Glutamatergic neuron (in vitro differentiated cells): ENCODE measurements at places on chromosomes 16 and 17.

DNA sequence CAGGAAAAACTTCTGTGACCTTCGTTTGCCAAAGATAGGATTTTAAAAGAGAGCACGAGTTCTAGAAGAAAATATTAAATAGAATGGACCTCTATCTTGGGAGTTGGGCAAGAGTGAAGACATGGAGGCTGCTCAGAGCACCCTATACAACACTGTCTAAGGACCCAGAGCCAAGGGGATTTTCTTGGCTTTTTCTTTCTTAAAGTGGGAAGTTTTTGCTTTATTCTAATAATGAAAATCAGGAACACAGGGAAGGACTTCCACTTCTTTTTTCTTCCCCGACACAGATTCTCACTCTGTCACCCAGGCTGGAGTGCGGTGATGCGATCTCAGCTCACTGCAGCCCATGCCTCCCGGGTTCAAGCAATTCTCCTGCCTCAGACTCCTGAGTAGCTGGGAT, 94.1 kb downstream of the ZNF778 start:
- peaks cover 5% of the 10 kb centered on the region for H3K36me3 ChIP-seq
- DNase-seq: no peak
- H3K4me1 ChIP-seq: peaks cover 56% of the 10 kb centered on the region
- H3K4me3 ChIP-seq: peak overlapping the region; percentile 22
- H3K27ac ChIP-seq: peak overlapping the region; percentile 24

GRCh38 chr16:72921620-72922019, 126.3 kb downstream of the ZFHX3 start:
- H3K27me3 ChIP-seq: peaks cover 1% of the 10 kb centered on the region
- peaks cover 8% of the 10 kb centered on the region for H3K4me1 ChIP-seq
- H3K27ac ChIP-seq: no peak overlapping the region
- no peak overlapping the region for H3K4me3 ChIP-seq

DNA sequence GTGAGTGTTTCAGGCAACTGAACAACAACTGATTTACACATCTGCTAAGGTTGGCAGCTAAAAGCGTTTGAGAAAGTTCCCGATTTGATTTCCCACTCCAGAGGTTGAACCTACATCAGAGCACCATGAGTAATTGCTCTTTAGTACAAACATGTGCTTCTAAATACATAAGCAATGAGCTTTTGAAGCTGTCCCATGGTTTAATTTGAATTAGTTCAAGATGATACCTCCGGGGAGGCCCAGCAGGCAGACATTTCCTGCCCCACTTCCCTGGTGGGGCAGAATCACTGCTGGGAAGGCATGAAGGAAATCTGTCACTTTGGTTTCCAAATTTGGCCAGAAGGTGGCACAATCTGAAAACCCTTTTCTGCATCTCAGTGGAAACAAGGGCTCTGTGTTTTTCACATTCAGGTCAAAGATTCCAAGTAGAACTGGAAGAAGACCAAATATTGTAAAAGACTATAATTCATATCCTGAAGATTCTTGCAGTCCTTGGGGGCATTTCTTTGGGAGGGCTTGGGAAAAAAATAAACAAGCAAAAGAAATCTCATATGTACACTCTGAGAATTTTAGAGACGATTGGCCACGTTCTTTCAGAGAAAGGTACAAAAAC, 176.2 kb upstream of the FAM20A start:
- no peaks in the 10 kb centered on the region for H3K27me3 ChIP-seq
- peak; percentile 27 for DNase-seq

GRCh38 chr17:67770539-67770938, 52.8 kb downstream of the NOL11 start:
- H3K27me3 ChIP-seq: peaks cover 1% of the 10 kb centered on the region
- no peak overlapping the region for H3K4me3 ChIP-seq
- DNase-seq: no peak
- peaks cover 1% of the 10 kb centered on the region for H3K4me1 ChIP-seq
- H3K27ac ChIP-seq: no peak overlapping the region

DNA sequence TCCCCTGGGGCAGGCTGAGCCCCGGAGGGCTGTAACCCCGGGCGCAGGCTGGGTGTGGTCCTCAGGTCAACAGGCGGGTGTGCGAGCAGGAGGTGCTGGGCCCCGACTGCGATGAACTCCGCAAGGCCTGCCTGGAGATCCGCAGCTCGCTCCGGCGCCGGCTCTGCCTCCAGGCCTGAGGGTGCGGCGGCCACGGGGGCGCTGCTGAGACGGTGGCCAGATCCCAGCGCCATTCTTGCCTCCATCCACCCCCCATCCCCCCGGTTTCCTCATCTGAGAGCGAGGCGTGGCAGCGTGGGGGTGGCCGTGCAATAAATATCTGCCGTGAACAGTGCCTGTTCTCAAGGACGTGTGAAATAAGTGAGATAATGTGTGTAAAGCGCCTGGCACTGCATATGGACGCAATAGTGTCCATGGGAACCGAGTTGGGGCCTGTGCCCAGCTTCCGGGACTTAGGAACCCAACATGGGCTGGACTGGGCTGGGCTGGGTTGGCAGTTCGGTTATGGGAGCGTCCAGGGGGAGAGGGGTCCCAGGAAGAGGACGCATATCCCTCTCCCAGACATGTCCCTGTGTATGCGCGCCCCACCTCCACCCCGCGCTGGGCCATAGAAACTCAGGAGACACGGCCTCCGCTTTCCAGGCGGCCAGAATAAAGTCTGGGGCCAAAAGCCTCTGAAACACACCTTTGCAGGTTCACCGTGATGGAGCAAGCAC, 15.0 kb downstream of the ZNF213 start:
- peak overlapping the region; percentile 79 for H3K27ac ChIP-seq
- peak overlapping the region; percentile 88 for H3K4me3 ChIP-seq
- peaks cover 29% of the 10 kb centered on the region for H3K27me3 ChIP-seq
- H3K36me3 ChIP-seq: no peaks in the 10 kb centered on the region
- H3K4me1 ChIP-seq: peaks cover 7% of the 10 kb centered on the region
- peak; percentile 84 for DNase-seq

DNA sequence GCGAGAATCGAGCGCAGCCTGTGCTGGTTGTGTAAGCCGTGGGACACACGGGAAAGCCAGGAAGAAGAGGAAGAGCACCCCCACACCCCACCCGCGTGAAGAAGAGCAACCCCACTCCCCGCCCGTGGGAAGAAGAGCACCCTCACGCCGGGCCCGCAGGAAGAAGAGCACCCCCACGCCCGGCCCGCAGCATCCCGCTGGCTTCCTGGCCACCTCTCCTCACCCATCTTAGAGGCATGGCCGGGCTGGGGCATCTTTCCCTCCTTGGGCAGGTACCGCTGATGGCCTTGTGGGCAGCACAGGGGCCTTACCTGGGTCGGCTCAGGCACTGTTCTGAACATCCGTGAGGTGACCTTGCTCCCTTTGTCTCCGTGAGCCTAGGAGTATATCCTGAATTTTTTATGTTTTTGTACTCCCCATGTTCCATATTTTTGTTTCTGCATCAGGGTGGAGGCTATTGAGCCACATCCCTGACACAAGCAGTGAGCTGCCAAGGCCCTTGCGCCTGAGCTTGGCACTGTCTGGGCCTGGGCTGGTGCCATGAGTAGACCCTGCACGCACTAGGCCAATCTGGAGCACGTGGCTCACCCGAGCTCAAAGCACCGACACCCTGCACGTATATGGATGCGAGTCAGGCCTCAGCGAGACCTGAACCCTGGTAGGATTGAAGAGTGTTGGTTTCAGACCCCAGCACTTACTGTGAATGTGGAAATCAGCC, 71.4 kb upstream of the KCTD5 start:
- H3K4me1 ChIP-seq: no peaks in the 10 kb centered on the region
- no peak overlapping the region for H3K27ac ChIP-seq
- no peak overlapping the region for H3K4me3 ChIP-seq

DNA sequence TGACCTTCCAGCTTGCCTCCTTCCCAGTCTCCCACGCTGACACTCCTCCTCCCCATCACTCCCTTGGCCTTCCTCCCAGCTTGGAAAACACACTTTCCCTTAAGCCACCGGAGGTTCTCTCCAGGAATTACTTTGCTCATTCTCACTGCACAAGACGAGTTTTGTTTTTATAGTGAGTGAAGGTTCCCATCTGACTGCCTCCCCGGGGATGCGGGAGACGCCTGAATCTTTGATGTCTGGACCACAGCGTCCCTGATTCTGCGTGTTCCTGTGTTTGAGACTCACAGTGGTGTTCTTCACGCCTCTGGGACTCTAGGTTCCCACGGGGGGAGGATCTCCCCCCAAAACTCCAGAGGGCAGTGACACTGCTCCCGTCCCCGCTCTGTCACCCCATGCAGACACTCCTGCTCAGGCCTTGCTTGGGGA, 2.0 kb downstream of the DNAI2 start:
- no peak for DNase-seq
- H3K4me1 ChIP-seq: peaks cover 29% of the 10 kb centered on the region
- no peak overlapping the region for H3K4me3 ChIP-seq
- peak overlapping the region; percentile 84 for H3K27ac ChIP-seq
- peaks cover 7% of the 10 kb centered on the region for H3K27me3 ChIP-seq

DNA sequence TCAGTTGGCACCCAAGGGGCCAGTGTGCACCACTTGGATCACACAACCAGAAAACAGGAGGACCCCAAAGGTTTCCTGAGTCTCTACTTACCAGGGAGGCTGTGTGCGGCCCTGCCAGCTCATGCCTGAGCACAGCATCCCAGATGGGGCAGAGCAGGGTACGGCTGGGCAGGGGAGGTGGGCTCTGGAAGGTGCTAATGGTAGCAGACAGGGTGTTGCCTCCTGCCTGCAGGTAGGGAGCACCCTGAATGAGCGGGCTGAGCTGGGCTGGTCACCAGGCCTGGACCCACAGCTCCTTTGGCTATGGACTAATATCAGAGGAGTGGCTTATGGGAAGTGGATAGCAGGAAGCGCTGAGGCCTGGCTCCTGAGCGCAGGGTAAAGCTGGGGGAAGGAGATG, 14.6 kb downstream of the RECQL5 start:
- H3K36me3 ChIP-seq: no peaks in the 10 kb centered on the region
- no peak overlapping the region for H3K27ac ChIP-seq

GRCh38 chr17:8481089-8481488, 45.4 kb downstream of the NDEL1 start:
- H3K27me3 ChIP-seq: peaks cover 6% of the 10 kb centered on the region
- no peak for DNase-seq
- H3K4me3 ChIP-seq: no peak overlapping the region
- H3K36me3 ChIP-seq: peaks cover 18% of the 10 kb centered on the region

GRCh38 chr17:5580969-5581368, 3.3 kb downstream of the NLRP1 start:
- DNase-seq: no peak
- no peak overlapping the region for H3K27ac ChIP-seq
- no peaks in the 10 kb centered on the region for H3K27me3 ChIP-seq
- H3K4me3 ChIP-seq: no peak overlapping the region

DNA sequence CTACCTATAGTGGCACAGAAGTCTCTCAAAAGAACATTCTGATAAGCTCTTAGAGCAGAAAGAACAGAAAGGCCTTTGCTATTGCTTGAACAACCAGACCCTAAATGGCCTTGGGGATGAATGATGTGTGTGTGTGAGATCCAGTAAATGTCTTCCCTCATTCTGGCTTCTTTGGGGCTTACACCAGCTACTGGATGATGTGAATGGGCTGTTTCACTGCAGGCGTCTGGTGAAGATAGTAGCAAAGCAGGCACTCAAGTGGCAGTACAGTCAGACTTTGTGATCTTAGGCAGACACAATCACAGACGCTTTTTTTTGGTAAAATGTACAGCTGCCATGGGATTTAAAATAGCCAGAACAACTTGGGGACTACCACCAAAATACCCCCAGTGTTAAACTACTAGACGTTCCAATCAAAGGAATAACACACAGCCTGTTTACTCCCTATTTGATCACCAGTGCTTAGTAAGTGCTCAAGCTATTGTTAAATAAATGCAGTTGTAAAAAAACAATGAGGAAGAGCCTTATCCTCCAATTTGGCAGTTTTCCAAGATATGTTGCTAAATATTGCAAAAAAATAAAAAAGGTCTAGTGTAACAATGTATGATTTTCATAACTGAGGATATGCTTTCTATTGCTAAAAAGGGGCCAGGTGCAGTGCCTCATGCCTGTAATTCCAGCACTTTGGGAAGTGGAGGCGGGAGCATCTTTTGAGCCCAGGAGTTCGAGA, 17.9 kb downstream of the NDUFAB1 start:
- H3K27ac ChIP-seq: no peak overlapping the region
- DNase-seq: no peak
- H3K27me3 ChIP-seq: no peaks in the 10 kb centered on the region
- no peaks in the 10 kb centered on the region for H3K36me3 ChIP-seq
- no peaks in the 10 kb centered on the region for H3K4me1 ChIP-seq

DNA sequence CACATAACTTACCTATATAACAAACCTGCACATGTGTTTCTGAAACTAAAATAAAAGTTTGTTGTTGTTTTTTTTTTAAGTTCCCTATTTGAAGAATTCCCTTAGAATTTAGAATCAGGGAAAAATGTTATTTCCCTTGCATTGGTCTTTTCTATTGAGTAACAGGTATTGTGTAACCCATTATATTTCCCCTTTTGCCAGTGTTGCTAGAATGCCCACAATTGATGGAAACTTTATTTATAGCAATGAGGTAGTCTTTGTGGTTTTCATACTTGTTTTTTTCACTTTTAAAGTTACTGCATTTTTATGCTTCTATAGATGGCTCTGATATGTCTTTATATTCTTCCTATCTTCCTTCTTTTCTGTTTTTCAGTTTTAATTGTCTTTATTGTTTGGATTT, 3.9 kb downstream of the NLRP1 start:
- H3K36me3 ChIP-seq: no peaks in the 10 kb centered on the region
- H3K27me3 ChIP-seq: peaks cover 3% of the 10 kb centered on the region
- H3K27ac ChIP-seq: no peak overlapping the region
- H3K4me1 ChIP-seq: no peaks in the 10 kb centered on the region
- no peak for DNase-seq

- no peaks in the 10 kb centered on the region for H3K27me3 ChIP-seq
- H3K4me1 ChIP-seq: no peaks in the 10 kb centered on the region
- no peak overlapping the region for H3K27ac ChIP-seq
- no peak for DNase-seq
- H3K36me3 ChIP-seq: no peaks in the 10 kb centered on the region
These were observed 23.2 kb upstream of the TEKT3 start for GRCh38 chr17:15364615-15365014.

DNA sequence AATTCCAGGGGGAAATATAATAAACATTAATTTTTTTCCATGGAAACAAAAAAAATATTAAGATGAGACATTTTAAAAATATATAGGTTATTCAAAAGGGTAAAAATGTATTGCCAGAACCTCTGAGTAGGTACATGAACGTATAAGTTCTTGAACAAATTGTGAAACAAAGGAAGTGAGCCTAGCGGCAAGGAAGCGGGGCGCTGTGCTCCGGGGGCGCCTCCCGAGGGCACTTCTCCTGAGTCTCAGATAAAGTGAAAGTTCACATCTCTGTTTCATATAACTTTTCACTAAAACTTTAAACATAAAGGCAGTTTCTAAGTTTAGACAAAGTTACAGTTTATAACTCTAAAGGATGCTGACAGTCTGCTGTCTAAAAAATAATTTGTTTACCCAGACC, 52.3 kb downstream of the TNRC6C start:
- no peak for DNase-seq
- peaks cover 6% of the 10 kb centered on the region for H3K27me3 ChIP-seq
- H3K4me1 ChIP-seq: peaks cover 20% of the 10 kb centered on the region
- no peaks in the 10 kb centered on the region for H3K36me3 ChIP-seq
